ENCODE measurements at places on chromosomes 3 and 15.

- DNase-seq, result no peak
Observed at GRCh38 chr3:194983620-194984019, 287.3 kb downstream of the XXYLT1 start.

- DNase-seq, result no peak
Observed at GRCh38 chr3:131616719-131617118, 113.9 kb upstream of the MRPL3 start.

GRCh38 chr3:192867645-192868044 is 50.0 kb downstream of the MB21D2 start:
- no peak for DNase-seq

DNA sequence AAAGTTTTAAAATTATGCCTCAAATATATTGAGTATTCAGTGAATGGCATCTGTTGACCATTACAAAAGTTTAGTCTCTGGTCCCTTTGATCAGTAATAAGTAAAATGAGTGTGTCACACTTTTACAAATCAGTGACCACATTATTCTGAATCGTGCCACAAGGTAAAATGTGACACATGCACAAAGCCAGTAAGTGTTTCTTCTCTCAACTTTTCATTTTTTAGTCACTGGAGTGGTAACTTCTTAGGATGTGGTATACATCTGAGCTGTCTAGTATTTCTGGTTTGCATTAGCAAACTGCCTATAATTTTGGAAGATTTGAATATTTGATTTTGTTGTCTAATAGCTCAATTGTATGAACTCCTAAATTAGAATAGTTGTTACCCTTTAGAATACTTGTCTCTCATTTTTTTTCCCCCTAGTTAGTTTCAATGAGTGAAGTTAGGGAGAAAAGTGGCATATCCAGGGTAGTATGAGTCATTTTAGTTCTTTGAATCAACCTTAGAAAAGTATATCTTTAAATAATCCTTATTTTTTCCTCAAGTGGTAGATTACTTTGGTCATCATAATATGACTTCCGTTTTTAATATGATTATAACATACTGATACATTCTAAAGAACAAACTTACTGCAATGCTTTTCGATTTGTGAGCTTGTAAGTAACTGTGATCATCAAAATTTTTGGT is 18.1 kb downstream of the DNAJC13 start:
- DNase-seq, result no peak

DNA sequence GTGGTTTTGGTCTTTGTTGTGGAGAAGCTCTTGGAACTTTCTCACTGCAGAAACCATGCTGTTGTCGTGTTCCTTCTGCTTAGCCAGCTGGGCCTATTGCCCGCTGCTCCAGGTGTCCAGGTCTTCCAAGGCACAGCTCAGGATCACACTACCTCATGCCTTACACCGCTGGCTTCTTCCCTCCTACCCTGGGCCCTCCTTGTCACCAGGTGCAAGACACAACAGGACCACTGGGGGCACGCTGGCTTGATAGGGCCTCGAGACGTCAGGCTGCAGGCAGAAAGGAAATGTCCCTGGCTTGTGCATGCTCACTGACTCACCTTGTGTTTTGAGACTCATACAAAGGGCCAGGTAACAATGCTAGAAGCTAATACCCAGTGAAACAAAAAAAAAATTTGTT is 32.3 kb downstream of the PAQR9 start:
- DNase-seq, result peak; percentile 21

GRCh38 chr15:58433597-58434333 is 2.0 kb downstream of the LIPC start:
- no peak for DNase-seq
